Left lung (tissue), 14 donors: ENCODE measurements at places on chromosomes 2 and 18. TPM values are rescaled to one million over a fixed set of nuclear protein-coding genes. Genes with fewer than 3 reads are reported as not detected.

DNA sequence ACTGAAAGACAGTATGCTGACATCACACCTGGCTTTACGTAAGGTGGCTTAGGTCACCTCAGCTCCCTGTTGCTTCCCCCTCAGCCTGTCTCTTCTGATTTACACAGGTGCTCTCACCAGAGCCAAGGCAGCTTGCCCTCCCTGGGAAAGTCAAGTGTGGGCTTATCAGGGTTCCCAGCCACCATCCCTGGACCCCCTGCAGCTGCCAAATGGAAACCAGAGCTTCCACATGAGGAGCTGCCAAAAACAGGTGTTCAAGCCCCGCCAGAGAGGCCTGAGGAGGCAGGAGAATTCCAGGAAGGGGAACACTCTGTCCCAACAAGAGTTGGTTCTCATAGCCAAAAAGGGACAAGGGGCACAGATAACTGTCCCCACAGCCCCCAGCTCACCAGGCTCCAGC, 266.7 kb downstream of the ATAD2B start:
- DNase-seq = no peak

DNA sequence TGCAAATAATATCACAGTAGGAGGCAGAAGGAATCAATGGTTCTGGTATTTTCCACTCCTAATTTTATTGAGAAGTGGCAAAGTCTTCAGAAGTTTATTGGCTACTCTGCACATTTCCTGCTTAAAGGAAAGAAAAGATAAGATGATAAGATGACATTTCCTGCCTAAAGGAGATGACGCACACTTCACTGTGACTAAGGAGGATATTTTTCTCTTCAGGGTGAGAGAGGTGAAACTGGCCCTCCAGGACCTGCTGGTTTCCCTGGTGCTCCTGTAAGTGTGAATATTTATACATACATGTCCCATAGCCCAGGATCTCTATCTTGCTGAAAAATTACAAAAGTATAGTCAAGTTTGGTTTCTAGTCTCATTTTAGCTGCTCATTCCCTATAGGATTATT, 27.9 kb downstream of the COL3A1 start:
- DNase-seq = no peak

- no peak for DNase-seq
These were observed 4.8 kb downstream of the SSB start for GRCh38 chr2:169803480-169803879.

DNA sequence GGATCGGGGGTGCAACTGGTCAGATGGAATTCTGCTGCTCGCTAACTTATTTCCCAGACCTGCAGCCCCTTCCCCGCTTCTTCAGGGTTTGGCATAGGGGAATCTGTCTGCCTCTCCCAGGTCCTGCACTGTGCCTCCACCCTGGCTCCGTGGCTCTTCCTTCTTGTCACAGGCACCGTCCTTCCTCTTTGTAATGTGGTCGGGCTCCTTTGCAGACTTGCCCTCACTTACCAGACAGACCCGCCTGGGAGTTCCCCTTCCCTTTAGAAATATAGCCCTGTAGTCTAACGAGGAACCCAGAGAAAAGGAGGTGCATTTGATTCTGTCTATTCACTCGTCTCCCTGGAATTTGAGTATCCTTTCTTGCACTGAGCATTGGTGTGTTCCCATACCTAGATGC, 63.9 kb upstream of the PAX8 start:
- DNase-seq = no peak

DNA sequence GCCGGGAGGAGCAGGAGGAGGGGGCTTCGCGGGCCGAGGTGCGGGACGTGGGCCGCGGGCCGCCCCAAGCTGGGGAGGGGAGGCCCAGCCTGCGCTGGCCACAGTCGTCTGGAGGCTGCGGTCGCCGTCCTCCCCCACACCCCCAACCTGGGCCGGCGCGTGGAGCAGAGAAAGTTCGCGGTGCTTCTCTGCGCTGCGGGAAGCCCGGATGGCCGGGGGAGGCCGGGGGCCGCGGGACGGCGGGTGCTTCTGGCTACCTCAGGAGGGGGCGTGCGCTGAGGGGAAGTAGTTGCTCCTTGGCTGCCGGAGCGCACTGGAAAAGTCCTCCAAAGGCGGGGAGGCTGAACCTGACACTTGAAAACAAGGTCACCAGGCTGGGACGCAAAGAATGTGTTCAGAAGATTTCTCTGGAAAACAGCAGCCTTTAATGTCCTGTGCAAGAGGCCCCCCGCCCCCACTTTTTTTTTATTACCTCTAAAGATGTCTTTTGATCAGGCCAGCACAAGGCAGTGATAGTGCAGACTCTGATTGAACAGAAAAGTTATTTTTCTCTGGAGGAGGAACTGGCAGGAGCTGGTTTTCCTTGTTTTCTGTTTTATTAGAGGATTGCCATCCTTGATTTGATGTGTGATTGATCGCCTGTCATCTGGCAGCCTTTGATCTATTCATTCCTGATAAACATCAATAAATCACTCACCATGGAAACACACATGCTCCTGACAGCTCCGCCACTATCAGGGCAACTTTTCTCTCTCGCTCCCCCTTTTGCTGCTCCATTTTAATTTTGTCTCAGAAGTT, 1.6 kb downstream of the TSHZ1 start:
- DNase-seq = peak; percentile 67

DNA sequence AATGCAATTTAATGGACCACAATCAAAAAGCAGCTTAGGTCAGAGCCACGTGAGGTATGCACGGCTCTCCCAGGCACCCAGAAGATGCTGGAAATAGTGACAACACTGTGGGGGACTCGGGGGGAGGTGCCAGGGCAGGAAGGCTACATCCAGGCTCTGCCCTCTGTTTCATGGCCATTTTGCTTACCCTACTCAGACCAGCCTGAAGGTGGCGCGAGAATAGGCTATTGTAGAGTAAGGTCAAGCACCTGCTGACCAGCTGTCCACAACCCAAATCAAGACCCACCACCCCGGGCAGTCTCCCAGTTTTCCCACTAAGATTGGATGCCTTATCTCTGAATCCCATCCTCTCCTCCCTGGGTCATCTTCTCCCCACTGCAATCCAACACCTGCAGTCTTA, 115.7 kb downstream of the VIT start:
- no peak for DNase-seq

GRCh38 chr18:58966005-58966677, 101.5 kb downstream of the ZNF532 start:
- DNase-seq = no peak

DNA sequence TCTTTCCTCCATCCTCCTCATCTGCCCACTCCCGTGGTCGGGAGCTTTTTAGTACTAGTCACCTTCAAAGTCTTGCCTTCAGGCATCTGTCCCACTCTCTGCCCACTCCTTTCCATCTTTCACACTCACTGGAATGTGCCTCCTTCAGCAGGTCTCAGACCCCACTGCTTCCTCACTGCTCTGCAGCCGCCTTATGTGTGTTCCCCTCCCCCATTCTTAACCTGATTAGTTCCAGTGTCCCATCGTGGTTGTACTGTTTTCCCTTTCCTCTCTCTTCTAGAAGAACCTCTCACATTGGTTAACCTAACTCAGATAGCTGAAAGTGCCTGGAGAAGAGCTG, 3.0 kb downstream of the ARMC9 start:
- DNase-seq = no peak

TGFBRAP1 gene
- 23.3 TPM for total RNA-seq

DNER gene
- total RNA-seq = 1.9 TPM

CHMP3 gene
- 134 TPM for total RNA-seq
